ENCODE measurements at places on chromosomes 12 and 14. TPM values are rescaled to one million over a fixed set of nuclear protein-coding genes. Genes with fewer than 3 reads are reported as not detected.

The CFAP54 gene
- 2.8 TPM for polyA plus RNA-seq

The MANSC4 gene
- polyA plus RNA-seq, result not detected

The NR4A1 gene
- polyA plus RNA-seq, result 0.25 TPM

The LIN52 gene
- 13.1 TPM for polyA plus RNA-seq

The KITLG gene
- polyA plus RNA-seq, result 181 TPM

The NKX2-1 gene
- polyA plus RNA-seq, result not detected

The AVPR1A gene
- not detected for polyA plus RNA-seq

The TM9SF1 gene
- polyA plus RNA-seq, result 18.7 TPM

The IRAK3 gene
- 2.1 TPM for polyA plus RNA-seq

Measured in Purkinje cell (primary cell).